Stimulated activated CD4-positive, alpha-beta T cell treated with anti-CD3 and anti-CD28 coated beads, TNF-alpha, amount 100 ng/mL, for 24 hours (primary cell): ENCODE measurements at places on chromosomes 4 and X.

- peak; percentile 39 for DNase-seq
These were observed 9.6 kb upstream of the TMA16 start for GRCh38 chr4:163484906-163485305.

DNA sequence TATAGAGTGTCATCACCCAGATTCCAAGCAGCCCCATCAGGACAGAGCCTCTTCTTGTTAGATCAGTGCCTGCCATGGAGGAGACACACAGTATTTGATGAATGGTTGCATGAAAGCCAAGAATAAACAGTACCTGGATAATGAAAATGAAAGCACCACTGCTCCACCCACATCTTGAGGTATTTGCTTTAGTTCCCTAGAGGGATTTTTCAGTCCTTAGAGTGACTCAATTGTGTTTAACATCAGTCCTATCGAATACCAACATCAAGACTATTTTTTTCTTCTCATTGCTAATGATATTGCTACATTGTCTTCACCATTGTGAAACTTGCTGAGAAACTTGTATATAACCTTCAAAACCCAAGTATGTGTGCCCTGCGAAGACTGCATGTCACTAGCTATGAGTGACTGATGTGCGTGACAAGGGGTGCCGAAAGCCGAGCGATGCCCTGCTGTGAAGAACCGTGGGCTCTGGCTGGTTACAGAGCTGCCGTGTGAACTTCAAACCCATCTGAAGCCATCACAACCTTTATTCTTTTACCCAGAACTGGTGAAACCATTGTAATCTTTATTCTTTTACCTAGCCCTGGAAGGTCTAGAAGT lies 211.3 kb upstream of the FAT1 start:
- DNase-seq, result no peak

DNA sequence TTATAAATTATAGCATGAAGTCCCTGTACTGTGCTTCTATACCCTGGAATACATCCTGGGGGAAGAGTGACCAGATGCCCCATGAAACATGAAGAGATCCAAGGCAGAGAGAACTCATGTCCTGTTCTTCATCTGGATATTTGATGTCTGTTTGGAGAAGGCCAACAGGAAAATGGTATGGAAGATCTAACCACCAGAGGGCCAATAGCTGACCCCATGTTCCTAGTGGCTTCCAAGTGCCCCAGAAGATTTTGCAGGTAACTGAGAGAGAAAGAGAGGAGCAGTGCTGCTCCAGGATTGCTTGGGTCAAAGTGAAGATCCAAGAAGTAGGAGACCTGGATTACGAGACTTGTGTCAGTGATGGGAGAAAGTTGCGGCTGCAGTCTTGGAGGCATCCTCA lies 90.2 kb upstream of the TSPAN5 start:
- DNase-seq, result no peak

DNA sequence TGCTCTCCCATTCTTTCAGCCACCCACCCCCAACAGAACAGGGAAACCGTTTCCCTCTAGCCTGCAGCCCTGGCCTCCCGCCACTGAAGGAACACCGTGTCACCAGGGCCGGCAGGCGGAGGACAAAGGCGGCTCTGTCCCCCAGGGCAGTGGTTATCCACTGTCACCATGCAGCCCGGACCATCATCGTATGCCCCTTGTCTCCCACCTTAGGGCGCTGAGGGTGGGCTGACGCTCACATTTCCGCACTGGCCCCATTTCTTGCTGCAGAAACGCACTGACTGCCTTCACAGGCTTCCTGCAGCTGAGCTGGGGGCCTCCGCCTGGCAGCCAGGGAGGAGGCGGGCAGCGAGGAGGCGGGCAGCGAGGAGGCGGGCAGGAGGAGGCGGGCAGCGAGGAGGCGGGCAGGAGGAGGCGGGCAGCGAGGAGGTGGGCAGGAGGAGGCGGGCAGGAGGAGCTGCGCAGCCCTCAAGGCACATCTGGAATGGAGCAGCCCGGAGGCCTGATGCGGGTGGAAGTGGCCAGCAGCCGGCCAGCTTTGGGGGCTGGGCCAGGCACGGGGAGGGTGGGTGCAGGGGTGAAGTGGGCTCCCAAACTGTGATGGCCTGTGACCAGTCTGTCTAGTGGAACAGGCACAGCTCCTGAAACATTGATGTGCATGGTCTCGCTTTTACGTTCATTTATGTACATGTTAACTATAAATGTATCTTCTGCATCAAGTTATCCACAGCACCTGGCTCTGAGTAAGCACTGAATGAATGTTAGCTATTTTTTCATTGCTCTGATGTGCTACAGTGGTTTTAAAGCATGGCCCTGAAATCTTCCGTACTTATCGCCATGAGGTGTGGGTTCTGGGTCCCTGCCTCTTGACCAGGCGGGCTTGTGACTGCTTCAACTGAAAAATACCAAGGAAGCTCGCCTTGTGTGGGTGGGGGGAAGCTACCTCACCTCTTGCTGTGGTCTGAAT lies 20.6 kb upstream of the KIAA0232 start:
- DNase-seq, result no peak

GRCh38 chr4:169907705-169908104 lies 118.5 kb downstream of the MFAP3L start:
- DNase-seq, result no peak

DNA sequence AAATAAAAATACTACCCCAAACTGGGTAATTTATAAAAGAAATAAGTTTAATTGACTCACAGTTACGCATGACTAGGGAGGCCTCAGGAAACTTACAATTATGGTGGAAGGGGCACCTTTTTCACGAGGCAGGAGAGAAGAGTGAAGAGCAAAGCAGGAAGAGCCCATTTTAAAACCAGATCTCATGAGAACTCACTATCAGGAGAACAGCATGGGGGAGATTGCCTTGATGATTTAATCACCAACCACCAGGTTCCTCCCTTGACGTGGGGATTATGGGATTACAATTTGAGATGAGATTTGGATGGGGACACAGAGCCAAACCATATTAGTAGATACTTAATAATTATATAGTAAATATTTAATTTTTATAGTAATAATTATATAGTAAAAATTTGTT lies 10.1 kb downstream of the CISD2 start:
- DNase-seq, result no peak

DNA sequence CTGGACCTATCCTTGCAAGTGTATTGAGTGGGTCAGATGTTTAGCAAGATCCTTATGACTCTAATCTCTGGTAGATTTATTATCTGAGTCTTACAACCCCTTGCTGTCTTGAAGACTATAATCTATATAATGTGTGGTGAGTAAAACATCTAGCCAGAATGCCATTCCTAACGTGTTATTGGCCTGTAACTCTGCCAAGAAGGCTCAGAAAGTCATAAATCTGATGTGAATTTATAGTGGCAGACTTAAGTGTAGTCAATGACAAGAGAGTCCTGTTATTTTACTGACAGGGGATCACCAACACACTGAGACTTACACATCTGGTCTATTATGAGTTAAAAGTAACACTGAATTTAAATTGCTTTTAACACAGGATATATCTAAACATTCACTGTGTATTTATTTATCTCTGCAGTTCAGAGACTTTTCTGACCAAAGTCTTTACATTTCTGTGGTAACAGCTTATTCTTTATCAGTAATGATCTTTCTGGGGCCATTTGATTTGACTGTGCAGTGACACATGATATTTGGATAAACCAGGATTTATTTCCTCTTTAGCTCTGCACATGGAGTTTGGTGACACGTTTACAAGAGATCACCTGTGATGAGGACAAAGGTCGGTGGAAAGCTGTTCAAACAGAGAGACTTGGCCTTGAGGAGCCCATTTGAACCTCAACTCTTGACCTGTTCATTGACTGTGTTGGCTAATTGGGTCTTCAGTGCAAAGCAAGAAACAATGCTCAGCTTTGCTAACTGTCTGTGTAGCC lies 415.8 kb downstream of the STIM2 start:
- no peak for DNase-seq

DNA sequence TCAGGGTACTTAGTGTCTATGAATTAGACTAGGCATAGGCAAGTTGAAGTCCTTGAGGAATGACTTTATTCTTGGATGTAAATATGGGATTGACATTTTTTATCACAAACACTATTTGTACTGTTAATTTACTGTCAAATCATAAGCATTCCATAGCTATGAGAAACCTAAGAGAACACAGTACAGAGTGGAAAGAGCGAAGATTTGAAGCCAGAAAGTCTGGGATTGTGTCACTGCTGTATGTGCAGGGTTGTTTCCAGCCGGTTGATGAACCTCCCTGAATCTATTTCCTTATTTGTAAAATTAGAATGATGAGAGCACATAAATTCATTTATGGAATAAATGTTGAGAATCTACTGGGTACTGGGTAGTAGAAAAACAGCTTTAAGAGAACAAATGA lies 14.4 kb upstream of the KLHL5 start:
- DNase-seq, result no peak

DNA sequence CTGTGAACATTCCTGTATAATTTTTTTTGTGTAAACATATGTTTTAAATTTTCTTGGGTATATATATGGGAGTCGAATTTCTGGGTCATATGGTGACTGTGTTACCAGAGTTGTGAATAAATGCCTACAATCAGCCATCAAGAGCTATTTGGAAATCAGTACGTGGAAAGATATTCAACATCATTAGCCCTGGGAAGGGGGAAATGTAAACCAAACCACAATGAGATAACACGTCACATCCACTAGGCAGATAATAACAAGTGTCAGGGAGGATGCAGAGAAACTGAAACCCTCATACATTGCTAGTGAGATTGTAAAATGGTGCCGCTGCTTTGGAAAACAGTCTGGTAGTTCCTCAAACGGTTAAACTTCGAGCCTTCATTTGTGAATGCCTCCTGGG lies 43.9 kb downstream of the LUZP4 start:
- no peak for DNase-seq

- no peak for DNase-seq
These were observed 28.9 kb downstream of the SLC25A5 start for GRCh38 chrX:119497185-119497584.

DNA sequence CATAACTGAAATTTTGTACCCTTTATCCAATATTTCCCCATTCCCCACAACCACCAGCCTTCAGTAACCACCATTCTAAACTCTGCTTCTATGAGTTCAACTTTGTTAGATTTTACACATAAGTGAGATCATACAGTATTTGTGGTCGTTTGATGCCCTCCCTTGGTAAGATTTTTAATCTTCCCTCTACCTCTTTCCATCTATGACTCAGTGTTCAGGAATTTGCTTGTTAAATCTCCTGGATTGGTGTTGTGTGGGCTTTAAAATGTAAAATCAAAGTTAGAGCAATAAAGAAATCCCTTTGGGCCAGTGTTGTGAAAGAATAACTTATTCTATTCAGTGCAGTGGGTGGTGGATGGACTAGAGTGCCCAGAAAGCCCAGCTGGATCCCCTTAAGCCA lies 37.4 kb downstream of the SLC16A2 start:
- no peak for DNase-seq

GRCh38 chrX:46262304-46262703 lies 282.9 kb downstream of the ZNF674 start:
- no peak for DNase-seq

- DNase-seq, result no peak
These were observed 45.5 kb downstream of the SRPX start for GRCh38 chrX:38175139-38175538.

DNA sequence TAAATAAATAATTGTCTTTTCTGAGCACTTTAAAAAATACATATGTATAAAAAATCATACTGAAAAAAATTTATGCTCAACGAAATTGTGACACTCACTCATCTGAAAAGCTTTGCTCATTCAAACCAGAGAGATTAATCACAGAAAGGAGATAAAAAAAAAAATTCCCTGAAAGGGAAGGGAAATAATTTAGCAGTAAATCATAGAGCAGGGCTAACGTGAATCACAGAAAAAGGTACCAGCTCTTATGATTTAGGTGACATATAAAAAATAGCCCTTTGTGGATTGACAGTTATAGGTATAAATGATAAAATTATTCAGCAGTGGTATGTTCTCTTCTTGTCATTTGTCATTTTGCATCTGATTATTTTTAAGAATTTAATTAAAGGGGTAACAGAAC lies 552.7 kb upstream of the TENM3 start:
- no peak for DNase-seq

GRCh38 chrX:115565888-115566287 lies 4.9 kb downstream of the PLS3 start:
- DNase-seq, result no peak

GRCh38 chr4:60589425-60589824 lies 610.7 kb upstream of the ADGRL3 start:
- DNase-seq, result no peak

GRCh38 chrX:23008431-23009099 lies 8.8 kb downstream of the DDX53 start:
- no peak for DNase-seq

DNA sequence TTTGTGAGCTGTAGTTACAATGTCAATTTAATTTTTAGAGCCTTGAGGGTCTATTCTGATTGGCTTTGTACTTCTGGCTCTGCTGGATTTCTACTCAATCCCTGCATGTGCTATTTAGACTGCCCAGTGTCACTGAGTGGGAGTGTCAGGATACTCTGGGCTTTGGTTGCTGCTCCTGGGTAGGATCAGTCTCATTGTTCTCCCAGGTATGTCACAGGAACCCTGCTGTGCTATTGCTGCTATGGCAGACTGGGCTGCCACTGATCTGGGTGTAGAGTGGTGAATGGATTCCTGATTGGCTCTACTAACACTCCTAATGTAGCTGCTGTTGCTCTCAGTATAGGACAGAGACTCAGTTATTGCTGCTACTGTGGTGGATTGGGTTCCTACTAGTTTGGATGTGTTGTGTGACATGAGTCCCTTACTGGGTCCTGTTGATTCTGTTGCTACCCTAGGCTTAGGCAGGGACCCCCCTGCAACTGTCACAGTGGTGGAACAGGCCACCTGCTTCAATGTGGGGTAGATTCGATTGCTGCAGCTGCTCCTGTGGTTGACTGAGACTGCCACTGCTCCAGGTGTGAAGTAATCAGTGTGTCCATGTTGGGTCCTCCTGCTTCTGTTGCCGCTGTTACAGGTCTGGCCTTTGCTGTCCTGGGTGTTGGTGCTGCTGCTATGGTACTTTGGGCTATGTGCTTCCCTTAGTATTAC lies 707.8 kb upstream of the AMOT start:
- DNase-seq, result no peak

DNA sequence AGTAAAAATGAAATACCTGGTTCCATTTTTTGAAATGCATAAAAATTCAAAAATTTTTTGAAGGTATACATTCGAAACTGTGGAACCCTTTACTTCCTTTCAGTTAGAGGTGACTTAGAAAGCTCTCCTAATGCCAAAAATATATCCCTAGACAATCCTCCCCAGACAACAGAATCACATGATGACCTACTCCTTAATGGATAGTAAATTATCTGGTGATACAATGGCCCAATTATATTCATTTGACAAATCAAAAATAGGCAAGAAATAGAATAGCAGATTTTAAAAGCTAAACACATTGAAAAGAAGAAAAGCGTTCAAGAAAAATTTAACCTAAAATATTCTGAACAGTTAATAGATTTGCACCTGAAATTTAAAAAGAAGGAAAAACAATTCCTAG lies 3.5 kb upstream of the UGT2A2 start:
- no peak for DNase-seq

GRCh38 chr4:57363346-57363745 lies 253.2 kb upstream of the IGFBP7 start:
- DNase-seq, result no peak

DNA sequence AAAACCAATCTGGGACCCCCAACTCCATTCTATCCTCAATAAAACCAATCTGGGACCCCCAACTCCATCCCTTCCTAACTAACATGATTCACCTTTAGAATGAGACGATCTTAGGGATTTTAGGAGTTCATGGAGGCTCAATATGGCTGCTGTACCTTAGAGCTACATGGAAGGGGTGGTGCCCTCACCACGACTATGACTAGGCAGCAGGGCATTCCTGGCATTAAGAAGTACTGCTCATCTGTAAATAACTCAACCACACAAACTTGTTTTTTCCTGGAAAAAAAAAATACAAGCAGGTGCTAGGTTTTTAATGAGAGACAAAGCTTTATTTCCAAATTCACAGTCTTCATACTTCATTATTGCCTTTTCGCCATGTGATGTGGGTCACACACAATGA lies 346.5 kb upstream of the FAT1 start:
- DNase-seq, result no peak
